ENCODE measurements at places on chromosomes 11 and 22.
A peak's percentile ranks its signal among the peaks of the same experiment; 100 is the strongest.

DNA sequence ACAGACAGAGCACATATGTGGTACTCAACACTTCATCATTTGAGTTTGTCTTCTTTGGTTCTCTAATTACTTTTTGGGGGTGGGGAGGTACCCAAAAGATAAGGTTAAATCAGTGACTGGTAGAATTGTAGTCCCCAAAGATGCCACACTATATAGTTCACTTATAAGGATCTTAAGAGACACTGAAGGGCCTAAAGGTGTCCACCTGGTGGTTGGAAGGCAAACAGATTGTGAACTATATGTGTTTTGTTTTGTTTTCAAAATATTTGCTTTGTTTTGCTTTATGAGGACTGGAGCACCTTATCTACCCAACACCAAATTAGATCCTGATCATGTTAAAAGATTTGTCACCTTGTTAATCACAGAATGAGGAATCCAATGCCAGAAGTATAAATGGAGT lies 136.1 kb downstream of the DCDC1 start:
- DNase-seq: no peak

- DNase-seq: no peak
Observed at GRCh38 chr22:48717883-48718817, 1109.5 kb downstream of the BRD1 start.

- DNase-seq: no peak
Observed at GRCh38 chr11:82373781-82374542, 359.7 kb downstream of the FAM181B start.

DNA sequence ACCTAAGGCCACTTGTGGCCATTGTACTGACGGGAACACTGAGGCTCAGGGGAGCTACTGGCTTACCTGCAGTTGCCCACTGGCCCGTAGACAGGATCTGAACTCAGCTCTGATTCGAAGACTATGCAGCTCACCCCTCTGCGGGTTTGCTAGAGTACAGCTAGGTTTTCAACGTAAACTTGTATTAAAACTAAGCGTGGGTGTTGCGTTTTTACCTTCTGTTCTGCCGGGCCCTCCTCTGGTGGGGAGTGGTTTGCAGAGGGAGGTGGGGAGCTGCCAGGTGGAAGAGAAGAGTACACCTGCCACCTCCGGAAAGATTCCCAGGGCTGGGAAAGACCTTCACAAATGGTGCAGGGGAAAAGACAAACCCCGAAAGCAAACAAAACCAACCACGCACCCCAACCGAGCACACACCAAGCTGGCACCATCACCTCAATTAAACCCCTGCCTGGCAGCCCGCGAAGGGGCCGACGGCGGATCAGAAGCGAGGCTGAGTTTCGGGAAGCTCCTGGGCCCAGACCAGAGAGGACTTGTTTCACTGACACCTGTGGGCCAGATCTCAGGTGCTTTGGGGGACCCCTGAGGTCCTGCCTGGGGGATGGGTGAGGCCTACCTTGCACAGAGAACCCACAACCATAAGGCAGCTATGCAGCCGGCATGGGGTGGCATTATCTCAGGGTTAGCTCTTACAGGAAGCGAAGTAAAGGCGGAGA lies 37.7 kb downstream of the SHISAL1 start:
- DNase-seq: no peak

DNA sequence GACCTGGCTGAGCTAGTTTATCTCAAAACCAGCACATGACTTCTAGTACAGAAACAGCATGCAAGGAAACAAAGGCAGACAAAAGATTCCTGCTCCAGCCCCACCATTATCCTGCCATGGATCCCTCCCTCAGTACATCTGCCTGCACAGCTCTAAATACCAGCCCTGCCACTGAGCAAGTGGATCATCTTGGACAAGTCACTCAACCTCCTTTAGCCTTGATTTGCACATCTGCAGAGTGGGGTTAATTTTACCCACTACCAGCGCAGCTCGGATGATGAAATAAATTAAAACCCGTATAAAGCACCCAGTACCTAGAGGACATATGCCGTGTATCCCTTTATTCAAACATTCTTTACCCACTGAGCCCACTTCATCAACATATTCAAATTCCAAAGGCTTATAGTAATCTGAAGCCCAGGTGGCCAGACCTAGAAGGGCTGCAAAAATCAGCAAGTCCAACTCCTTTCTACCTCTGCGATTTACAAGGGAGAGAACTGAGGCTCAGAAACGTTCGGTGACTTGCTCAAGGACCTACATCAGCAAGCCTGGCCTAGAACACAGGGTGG lies 7.5 kb downstream of the SYN3 start:
- DNase-seq: no peak

- no peak for DNase-seq
Observed at GRCh38 chr11:36095716-36096115, 151.9 kb downstream of the LDLRAD3 start.

DNA sequence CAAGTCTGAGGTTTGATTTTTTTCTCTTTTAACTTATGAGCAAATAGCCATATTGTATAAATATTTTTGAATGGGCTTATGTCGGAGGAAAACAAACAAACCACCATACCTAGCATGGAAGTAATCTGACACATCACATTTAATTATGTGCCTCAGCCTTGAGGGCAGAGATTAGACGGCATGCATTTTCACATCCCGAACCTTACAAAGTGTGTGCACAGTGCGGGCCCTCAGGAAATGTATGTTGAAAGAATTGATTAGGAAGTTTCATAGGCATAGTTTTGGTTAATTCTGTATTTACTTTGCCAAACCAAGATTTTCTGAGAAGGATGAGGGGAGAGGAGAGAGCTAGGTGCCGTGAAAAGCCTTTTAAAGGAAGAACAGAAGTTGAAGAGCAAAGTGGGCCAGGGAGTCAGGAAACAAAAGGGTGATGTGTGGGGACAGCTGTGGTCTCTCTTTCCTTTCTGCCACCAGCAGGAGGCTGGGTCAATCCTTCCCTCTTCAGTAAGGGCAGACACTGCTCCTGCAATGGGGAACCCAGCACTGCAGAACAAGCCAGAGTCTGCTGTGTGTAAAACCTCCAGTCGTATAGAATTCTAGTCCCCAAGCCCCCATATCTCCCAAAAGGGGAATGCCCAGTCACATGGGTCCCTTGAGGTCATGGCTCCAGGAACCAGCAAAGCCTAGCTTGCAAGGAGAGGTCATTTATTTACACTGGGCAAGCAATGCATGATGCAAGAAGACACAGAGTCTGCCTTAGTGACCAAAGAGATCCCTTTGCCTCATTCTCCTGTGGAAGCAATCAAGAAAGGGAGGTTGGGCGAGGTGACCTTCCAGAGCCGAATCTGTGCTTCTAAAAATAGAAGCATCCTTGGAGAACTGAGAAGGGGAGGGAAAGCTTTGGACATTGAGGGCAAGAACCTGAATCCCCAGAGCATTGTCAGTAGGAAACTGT lies 71.1 kb upstream of the OLFML1 start:
- peak; percentile 15 for DNase-seq

GRCh38 chr22:38613588-38613987 lies 42.6 kb downstream of the FAM227A start:
- no peak for DNase-seq

- DNase-seq: no peak
Observed at GRCh38 chr11:35162745-35163144, 23.8 kb downstream of the CD44 start.

- DNase-seq: no peak
Observed at GRCh38 chr11:77136074-77136473, 8.0 kb downstream of the MYO7A start.
